ENCODE measurements at places on chromosomes 5 and 9.

GRCh38 chr5:83443534-83443933 lies 28.0 kb upstream of the VCAN start:
- no peak for DNase-seq

- DNase-seq: no peak
These were observed 107.1 kb upstream of the MSX2 start for GRCh38 chr5:174617285-174617684.

DNA sequence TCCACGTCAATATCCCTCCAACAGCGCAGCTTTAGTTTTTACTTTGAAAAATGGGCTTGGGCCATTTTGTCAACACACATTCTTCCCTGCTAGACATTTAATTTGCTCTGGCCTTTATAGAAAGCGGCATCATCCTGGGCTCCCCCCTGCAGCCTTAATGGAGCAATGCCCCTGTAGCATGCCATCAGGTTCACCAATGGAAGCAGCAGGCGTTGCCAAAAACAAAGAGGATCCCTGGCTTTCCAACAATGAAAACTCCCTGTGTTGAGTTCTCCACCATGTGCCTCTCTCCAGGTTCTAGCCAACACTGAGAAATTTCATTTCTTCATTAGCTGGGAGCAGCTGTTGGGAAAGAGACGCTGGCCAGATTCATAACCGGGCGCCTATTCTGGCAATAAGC lies 139.5 kb downstream of the ZNF622 start:
- no peak for DNase-seq

GRCh38 chr5:174409070-174409469 lies 315.3 kb upstream of the MSX2 start:
- DNase-seq: no peak

GRCh38 chr5:134139377-134139851 lies 24.9 kb downstream of the TCF7 start:
- no peak for DNase-seq

All from activated CD8-positive, alpha-beta memory T cell treated with anti-CD3 and anti-CD28 coated beads for 4 hours (primary cell).